ENCODE measurements at places on chromosomes 3 and 15.

GRCh38 chr15:74545086-74545485 is 4.1 kb downstream of the ARID3B start:
- no peak for DNase-seq

GRCh38 chr3:42149975-42150374 is 58.8 kb downstream of the TRAK1 start:
- DNase-seq, result no peak

GRCh38 chr3:182795389-182795782 is 2.1 kb downstream of the ATP11B start:
- peak; percentile 38 for DNase-seq

- DNase-seq, result no peak
Observed at GRCh38 chr15:74403588-74403919, 30.2 kb downstream of the SEMA7A start.

GRCh38 chr3:70185661-70186060 is 126.8 kb downstream of the MDFIC2 start:
- DNase-seq, result no peak

- no peak for DNase-seq
Observed at GRCh38 chr3:122589297-122589696, 11.8 kb downstream of the PARP15 start.

DNA sequence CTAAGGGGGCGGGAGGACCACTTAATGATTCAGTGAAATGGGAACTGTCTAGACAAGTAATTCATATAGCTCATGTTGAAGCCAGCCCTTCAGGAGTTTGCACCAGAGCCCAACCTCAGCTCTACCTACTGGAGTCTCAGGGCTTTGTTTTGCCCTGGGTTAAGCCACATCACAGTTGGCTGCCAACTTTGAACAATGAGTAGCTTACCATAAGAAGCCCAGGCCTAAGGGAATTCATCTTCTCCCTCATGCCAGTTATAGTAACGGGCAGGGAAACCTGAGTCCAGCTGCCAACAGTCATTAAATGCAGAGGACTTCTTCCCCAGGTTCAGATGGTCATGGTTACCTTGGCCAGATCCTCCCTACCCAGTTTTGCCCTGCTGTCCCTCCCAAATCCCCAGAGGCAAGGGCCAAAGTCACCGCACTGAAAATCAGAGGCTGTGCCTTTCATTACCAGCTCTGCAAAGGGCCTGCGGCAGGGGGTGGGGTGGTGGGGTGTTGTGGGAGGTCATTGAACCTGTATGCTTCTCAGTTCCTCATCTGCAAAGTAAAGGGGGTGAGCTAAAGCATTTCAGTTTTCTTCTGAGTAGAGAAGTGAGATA is 302.2 kb upstream of the NR2E3 start:
- no peak for DNase-seq

DNA sequence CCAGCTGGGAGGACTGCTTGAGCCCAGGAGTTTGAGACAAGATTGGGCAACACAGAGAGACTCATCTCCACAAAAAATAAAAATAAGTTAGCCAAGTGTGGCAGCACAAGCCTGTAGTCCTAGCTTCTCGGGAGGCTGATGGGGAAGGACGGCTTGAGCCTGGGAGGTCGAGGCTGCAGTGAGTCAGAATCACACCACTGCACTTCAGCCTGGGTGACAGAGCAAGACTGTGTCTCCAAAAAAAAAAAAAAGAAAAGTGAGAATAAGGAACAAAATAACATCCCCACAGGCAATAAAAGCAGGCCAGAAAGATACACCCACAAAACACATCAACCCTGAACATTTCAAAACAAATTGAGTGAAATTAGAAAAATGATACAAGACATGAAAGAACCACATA is 48.7 kb upstream of the OCA2 start:
- DNase-seq, result no peak

DNA sequence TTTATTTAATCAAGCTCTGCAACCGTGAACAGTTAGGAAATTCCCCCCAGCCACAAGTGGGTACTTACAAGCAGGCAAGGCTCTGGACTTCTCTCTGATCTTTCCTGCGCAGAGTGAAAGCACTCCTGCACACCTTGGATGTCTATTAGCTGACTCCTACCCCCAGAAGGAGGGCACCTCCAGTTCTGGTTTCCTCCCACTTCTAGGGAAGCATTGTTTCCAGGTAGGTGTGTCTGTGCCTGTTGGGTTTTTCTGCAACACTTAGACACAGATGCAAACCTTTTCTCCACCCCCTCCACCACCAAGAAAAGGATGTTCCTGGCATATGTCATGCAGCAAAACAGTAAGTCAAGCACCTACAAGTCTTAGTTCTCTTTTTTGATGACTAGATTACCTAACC is at the start of gene ZBED2:
TSS of gene ZBED2 (minus strand) at position 115 of the 400 bp plus-strand sequence. CDS start 1,145 bp downstream, outside the sequence.
- no peak for DNase-seq

DNA sequence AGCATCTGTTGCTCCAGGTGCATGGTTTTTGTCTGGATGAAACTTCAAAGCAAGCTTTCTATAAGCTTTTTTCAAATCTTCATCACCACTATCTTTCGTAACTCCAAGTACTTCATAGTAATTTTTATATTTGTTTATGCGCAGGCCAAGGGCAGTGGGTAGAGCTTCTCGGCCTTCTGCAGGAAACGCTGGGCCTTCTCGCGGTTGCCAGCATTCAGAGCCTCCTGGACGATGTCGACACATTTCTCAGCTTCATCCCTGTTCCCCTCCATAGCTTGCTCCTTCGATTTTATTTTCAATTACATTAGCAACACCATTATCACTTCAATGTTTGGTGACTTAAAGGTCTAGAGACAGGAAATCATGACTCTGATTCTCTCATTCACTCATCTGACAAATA is 20.2 kb downstream of the DENND4A start:
- no peak for DNase-seq

GRCh38 chr15:89442671-89443307 is 53.6 kb downstream of the RHCG start:
- peak; percentile 76 for DNase-seq

GRCh38 chr3:55305696-55306485 is 181.2 kb downstream of the WNT5A start:
- DNase-seq, result no peak

DNA sequence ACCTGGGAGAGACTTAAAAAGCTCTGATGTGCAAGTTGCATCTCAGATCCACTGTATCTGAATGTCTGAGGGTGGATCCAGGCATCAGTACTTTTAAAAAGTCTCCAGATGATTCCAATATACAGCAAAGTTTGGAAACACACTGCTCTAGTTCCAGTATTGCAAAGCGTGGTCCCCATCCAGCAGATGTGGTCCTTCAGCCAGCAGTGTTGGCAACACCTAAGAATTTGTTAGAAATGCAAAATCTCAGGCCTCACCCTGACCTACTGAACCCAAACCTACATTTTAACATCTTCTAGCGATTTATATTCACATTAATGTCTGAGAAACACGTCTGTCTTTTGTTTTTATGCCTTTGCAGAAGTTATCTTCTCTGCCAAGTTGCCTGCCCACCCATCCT is 32.2 kb upstream of the SGO1 start:
- DNase-seq, result no peak

DNA sequence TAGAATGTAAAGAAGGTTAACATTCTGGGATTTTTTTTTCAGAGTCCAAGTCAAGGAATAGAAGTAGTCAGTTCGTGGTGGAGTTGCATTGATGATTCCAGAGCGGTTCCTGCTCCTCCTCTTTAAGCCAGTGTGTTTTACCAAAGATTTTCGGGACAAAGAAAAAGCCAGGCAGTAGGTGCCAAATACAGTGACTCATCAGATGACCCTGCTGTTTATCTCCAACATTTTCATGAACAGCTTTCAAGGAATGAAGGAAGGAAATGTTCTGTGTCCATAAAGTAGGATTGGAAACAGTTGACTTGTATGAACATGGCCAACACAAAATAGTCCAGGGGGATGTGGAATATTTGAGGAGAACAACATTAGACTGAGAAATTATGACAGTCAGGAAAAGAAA is 142.4 kb upstream of the TMC3 start:
- no peak for DNase-seq

DNA sequence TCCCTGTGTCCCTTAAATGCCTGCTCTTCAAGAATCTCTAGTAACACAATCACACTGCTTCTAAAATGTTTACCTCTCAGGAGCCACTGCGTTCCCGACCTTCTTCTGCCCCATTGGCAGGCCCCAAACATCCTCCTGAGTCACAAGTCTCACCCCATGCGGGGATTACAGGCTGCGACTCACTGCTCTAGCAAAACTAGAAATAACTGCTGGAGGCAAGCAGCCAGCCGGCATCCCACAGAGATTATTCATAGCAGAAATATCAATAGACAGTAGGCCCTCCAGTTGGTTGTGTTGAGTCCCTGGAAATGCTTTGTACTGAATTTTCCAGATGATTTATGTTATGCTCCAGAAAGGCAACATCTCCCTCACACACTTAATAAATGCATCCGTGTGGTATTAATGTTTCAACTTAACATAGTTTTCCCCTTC is 64.8 kb downstream of the RFTN1 start:
- DNase-seq, result peak; percentile 60

GRCh38 chr15:49055630-49056029 is 9.4 kb upstream of the SECISBP2L start:
- DNase-seq, result no peak

GRCh38 chr3:188673646-188674186 is 498.1 kb upstream of the TPRG1 start:
- DNase-seq, result no peak

DNA sequence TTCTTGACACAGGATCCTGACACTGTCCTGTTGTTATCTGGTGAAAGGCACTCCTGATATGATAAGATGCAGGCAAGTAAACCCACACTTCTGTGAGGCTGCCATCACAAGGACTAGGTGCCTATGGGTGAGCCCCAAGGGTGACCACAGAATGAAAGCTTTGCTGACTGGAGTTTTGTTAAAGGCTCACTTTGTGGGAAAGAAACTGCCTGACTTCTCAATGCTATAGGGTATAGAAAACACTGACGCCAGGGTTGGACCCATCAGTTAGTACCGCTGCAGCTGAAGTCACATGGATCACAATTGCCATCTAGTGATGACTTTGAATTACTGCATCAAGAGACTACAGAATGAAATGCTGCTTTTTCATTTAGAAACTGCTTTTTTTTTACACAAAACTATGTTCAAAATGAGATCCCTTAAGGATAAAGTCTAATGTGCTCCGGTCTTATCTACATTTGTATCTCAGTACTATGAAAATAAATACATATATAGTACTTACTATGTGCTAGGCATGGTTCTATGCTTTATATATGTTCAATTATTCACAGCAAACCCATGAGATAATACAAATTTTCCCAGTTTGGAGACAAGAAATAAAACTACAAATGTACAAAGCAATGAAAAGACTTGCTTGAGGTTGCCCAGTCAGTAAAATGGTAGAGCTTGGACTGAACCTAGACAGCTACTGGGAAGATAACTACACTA is 64.2 kb upstream of the CMSS1 start:
- DNase-seq, result peak; percentile 16

GRCh38 chr3:171192176-171192854 is 165.8 kb upstream of the SLC2A2 start:
- peak; percentile 33 for DNase-seq

DNA sequence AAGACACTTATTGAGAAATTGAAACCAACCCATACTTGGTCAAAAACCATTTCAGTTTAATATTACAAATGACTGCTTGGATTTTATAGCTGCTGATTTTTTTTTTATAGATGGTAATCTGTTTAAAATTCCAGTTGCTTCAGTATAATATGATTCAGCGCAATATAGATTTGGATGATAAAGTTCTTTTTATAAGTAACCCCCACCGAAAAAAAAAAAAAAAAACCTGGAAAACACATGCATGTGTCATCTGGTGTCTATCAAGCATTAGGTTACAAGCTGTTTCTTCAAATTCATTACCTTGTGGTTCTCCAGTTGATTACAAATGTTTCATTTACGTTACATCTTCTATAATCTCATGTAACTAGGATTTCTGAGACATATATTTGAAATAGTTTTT is 356.6 kb upstream of the ROBO2 start:
- no peak for DNase-seq

GRCh38 chr3:129618901-129619671 is 12.6 kb upstream of the PLXND1 start:
- DNase-seq, result no peak

DNA sequence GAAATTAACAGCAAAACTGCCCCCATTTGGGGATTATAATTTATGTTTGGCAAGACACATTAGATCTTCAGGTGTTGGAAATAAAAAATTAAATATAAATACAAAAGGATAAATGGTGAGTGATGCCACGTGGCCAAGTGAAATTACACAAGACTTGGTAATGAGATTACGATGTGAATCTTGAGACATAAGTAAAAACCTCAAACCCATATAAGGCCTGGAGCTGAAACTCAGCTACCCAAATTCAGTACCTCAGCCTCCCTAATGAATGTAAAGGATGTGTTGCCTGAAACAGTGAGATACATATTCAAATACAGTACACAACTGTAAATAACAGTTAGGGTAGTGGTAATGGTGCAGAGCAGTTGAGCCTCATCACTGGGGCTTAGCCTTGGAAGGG is 1146.6 kb downstream of the OTOL1 start:
- no peak for DNase-seq

DNA sequence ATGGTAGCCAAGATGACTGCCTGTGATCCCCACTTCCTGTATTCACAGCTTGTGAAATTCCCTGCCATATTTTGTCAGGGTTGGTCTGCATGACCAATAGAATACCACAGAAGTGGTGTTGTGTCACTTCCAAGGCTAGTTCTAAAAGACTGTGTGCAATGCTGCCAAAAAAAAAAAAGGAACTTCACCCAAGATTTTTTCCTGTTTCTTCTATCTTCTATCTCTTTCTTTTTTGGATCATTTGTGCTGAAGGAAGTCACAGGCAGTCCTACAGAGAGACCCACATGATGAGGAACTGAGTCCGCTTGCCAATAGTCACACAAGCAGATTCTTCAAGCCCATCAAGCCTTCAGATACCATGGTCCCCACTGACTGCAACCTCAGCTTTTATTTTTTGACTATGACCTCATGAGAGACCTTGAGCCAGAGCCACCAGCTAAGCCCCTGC is 18.1 kb upstream of the RAF1 start:
- DNase-seq, result no peak

DNA sequence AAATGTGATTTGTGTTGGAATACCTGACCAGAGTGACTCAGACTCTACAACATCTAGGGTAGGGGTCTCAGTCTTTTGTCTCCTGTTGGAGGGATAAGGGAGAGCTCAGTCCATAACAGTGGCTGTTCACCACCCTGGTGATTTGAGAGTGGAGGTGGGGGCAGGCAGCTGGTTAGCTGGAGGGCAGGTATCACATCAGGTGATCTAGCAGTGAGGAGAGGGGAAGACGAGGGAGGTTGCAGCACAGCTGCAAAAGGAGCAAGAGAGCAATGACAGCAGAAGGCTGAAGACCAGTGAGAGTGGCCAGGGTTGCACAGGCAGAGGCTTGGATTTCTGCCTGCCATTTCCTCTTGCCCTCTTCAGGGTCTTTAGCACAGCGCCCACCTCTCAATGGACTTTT is 38.4 kb downstream of the PLCL2 start:
- no peak for DNase-seq

- no peak for DNase-seq
Observed at GRCh38 chr3:49501842-49502241, 31.8 kb downstream of the DAG1 start.

- DNase-seq, result no peak
Observed at GRCh38 chr15:75058127-75058905, 34.9 kb downstream of the PPCDC start.
